ENCODE measurements at places on chromosomes 5 and 9. TPM values are rescaled to one million over a fixed set of nuclear protein-coding genes. Genes with fewer than 3 reads are reported as not detected.

- no peak for DNase-seq
Observed at GRCh38 chr9:117747386-117747970, 43.3 kb downstream of the TLR4 start.

GRCh38 chr5:78594610-78595457, 53.7 kb downstream of the LHFPL2 start:
- peak; percentile 57 for DNase-seq

GRCh38 chr5:58491216-58491892, at the start of gene GAPT:
Gene GAPT (plus strand): TSS chr5:58491435. CDS start chr5:58494537, 3,102 bp downstream.
- no peak for DNase-seq

- no peak for DNase-seq
Observed at GRCh38 chr5:17315710-17316221, 98.3 kb downstream of the BASP1 start.

- no peak for DNase-seq
Observed at GRCh38 chr5:63053019-63053638, 474.5 kb downstream of the LRRC70 start.

DNA sequence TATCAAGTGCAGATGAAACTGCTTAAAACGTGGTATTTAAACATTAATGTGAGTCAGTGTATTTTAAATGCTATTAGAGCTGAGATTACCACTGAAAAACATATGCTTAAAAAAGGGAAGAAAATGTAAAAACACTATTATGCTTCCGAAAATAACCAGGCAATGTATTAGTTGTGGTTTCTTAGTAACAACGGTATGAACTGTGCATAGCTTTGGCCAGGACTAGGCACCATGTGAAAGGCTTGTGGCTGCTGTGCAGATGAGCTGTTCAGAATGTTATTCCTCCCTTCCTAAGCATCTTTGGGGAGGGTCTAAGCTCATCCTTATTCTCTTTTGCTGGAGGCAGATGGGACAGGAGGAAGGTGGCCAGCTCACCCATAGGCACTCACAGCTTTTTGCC, 84.9 kb downstream of the NTRK2 start:
- DNase-seq: no peak

- peak; percentile 42 for DNase-seq
Observed at GRCh38 chr9:70256123-70256551, 2.6 kb upstream of the SMC5 start.

GRCh38 chr9:137302118-137302448, at the start of gene NRARP:
Gene NRARP (minus strand): TSS chr9:137302271. CDS start chr9:137301928, 343 bp downstream.
- no peak for DNase-seq

- DNase-seq: no peak
Observed at GRCh38 chr5:158165647-158166046, 306.7 kb upstream of the CLINT1 start.

GRCh38 chr5:128224336-128224735, 140.8 kb downstream of the SLC12A2 start:
- DNase-seq: no peak

DNA sequence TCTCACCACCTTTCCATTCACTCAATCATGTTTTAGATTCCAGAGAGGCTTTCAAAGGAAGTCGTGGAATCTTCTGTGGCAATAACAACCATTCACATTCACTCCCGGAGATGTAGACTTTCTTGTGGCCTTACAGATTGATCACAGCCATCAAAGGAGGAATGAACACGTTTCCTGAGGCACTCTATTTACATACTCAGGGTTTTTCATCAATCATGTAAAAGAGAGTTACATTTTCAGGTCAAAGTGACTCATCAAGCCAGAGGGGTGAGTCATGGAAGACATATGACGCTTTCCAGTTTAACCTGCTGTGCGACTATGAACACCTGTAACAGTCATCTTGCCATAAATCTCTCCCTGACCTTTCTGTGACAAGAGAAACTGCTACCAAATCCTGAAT, 39.3 kb upstream of the RAD23B start:
- no peak for DNase-seq

DNA sequence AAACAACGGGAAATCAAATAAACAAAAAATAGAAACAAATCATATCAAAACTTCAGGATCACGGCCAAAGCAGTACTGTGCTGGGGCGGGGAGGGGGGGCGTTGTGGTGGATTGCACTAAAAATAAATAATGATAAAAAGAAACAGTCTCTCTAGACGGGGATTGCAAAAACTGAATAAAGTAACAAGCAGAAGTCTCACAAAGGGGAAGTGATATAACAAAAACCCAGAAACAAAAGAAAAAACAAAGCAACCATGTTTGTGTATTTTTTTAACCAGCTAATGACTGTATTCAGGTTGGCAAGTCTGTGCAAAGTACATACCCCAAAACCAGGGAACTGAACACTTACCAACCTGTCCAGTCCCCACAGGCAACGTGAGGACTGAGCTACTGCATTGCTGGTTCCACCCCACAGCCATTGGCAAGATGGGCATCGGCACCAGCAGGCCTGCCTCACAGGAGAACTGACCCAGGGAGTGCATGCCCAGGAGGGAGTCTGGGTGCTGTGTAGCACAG, 24.1 kb downstream of the BICD2 start:
- no peak for DNase-seq

DNA sequence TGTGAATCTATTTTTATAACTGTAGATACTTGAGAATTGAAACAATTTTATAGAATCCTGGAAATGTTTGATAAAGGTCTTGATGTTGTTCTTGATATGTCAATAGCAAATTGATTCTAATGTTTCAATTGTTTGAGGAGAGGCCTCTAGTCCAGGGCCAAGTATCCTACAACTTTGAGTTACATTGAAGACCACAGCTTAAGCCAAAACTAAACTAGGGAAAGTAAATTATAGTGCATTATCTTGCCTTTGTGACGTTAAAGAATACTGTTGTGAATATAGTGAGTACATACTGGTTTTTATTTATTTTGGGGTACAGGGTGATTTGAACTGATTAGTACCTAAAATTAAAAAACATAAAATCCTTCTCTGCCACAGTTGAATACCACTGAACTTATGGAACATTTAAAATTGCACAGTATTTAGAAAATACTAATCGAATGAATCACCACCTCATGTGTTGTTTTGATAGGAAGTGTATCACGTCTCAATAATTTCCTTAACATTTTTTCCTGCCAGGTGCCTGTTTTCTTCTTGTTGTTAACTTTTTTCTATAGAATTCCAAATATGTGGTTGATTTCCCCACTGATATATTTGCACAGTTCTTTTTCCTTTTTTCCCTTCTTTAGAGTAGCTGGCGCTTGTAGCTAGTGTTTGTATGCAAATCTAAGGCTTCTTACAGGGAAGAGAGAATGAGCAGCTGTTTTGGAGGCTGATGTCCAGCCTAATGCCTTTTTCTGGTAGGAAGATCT, 12.5 kb downstream of the ARHGEF28 start:
- no peak for DNase-seq

DNA sequence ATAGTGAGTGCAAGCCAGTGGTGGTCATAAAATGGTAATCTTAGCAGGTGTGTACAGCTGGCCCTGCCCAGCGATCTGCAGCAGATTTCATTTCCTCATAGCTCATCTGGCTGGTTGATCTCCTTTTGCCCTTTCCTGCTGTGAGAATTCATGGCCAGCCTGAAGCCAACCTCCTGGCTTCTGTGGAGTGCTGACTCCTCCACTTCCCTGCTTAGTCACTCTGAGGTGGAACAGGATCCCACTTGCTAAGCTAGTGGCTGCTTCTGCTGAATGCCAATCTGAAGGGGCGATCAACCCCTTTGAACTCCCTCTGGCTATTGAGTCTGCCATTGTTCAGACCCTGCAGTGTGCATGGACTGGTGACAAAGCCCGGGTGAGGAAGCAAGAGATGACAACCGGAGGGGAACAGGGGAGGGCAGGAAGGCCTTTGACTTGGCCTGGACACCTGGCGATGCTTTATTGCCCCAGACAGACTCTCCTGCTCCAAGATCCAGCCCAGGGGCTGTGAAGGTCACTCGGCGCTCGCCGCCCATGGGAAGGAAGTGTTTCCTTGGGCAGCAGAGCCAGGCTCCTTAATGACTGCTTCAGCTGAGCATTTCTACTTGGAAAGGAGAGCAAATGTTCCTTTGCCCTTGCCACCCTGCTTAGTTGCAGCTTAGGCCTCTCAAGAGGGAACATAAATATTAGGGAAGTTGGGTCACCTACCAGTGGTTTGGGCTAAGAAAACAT, 341.1 kb downstream of the ZSWIM6 start:
- DNase-seq: no peak

DNA sequence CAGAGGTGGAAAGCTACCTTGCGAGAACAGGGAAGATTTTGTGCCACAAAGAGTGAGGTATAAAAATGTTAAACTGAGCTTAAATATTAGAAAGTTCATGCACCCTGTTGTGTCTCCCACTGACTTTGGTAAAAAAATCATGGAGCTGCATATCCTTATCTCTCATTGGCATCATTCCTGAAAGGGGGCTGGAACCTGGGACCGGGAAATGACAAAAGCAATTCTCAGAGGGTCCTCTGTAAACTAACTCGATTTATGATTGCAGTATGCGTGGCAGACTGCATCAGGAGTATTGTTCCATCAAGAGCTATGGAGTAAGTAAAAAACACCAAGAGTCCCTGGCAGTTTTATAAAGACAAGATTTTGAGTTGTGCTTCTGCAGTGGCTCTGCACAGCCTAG, 148.8 kb downstream of the DCP2 start:
- no peak for DNase-seq

GRCh38 chr5:170748951-170749471, 34.5 kb upstream of the GABRP start:
- DNase-seq: no peak

- DNase-seq: peak; percentile 74
Observed at GRCh38 chr9:121213136-121213806, 11.6 kb upstream of the RAB14 start.

DNA sequence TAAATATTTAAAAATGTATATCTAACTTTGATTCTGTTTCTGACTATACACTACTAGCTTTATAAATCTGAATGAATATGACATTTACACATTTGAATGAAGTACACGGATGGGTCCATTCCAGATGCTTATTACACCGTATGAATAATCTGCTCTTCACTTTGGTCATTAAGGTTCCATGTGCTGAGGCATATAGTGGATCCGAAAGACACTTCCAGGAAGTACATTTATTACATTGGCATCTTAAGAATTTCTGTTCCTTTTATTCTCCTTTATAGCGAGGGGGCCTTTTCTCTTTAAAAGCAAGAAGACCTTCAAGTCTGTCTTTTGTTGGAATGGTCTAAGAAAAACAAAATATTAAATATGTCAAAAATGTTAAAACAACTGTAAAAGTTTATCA, 147.6 kb downstream of the AUH start:
- DNase-seq: no peak

DNA sequence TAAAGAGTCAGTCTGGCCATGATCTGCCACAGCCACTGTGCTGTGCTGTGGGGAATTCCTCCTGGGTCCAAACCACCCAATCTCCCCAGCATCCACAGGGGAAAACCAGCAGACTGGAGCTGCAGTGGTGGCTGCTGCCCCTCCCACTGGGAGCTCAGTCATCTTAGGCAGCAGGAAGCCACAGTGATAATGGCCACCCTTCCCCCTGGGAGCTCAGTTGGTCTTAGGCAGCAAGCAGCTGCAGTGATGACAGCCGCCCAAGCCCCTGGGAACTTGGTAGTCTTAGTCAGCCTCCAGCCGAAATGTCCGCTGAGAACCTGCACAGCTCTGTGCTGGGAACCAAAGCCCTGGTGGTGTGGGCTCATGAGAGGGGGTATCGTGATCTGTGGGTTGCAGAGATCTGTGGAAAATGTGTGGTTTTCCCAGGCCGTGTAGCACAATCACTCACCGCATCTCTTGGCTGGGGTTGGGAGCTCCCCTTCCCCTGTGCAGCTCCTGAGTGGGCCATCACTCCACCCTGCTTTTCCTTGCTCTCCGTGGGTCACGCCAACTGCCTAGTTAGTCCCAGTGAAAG, 38.4 kb upstream of the SMIM15 start:
- DNase-seq: no peak

DNA sequence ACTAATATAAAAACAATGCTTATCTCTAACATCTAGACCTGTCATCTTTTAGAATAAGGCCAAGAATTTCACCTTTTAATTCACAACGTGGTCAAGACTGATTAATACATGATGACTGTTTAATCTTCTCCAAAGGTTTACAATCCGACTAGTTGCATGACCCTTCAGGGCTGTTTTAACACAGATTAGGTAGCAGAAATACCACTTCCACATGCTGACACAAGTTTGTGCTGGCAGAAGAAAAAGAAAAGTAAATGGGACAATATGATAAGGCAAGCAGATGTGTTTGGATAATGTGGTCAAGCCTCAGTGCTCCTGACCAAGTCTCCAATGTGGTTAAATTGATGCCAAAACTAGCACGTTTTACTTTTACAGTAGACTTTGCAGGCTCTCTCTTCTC, 31.1 kb downstream of the SEMA6A start:
- DNase-seq: no peak

- no peak for DNase-seq
Observed at GRCh38 chr5:179878222-179879002, 19.8 kb upstream of the MRNIP start.

- no peak for DNase-seq
Observed at GRCh38 chr5:113089653-113090335, 113.2 kb downstream of the DCP2 start.

DNA sequence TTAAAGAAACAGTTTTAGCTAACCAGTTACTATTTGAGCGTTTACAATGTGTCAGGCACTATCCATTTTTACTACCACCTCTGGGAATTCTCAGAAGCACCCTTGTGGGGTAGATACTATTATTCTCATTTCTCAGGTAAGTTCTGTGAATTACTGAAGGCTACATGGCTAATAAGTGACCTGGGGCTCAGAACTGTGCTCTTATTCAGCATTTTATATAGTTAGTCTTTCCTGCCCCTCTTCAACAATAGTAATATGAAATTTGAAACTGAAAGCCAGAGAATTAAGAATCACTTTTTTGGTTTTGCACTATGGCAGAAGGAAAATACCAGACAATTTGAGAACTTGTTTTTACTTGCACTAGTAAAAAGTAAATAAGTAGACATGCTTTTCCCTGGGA, 11.8 kb downstream of the ELL2 start:
- DNase-seq: no peak

The CDH9 gene
- polyA plus RNA-seq: 7.6 TPM

The IL33 gene
- 7.3 TPM for polyA plus RNA-seq

The PRSS3 gene
- 0.78 TPM for polyA plus RNA-seq

The BTNL8 gene
- polyA plus RNA-seq: 0.27 TPM

The WNT8A gene
- 0.10 TPM for polyA plus RNA-seq

The CDC20B gene
- 0.64 TPM for polyA plus RNA-seq

The GMCL2 gene
- polyA plus RNA-seq: 0.06 TPM

The AIF1L gene
- polyA plus RNA-seq: 370 TPM

The TAF1L gene
- 0.12 TPM for polyA plus RNA-seq

The MYOZ3 gene
- polyA plus RNA-seq: 6.2 TPM

The C9orf72 gene
- polyA plus RNA-seq: 16.4 TPM

The UQCRQ gene
- polyA plus RNA-seq: 319 TPM

Data from left renal cortex interstitium (tissue), 4 donors.